ENCODE measurements at places on chromosomes 2 and 18. TPM values are rescaled to one million over a fixed set of nuclear protein-coding genes. Genes with fewer than 3 reads are reported as not detected.

Gene C2orf66
- not detected for total RNA-seq

Gene CRYGD
- not detected for total RNA-seq

Gene IMMT
- 50.1 TPM for total RNA-seq

Gene ALK
- total RNA-seq: not detected

Gene HOXD3
- not detected for total RNA-seq

Gene IL37
- total RNA-seq: not detected

Gene SLC39A6
- total RNA-seq: 6.6 TPM

Gene ZCCHC2
- 23.9 TPM for total RNA-seq

Gene CXCR4
- total RNA-seq: 2.0 TPM

- DNase-seq: no peak
Measured at GRCh38 chr2:158507141-158507540, 50.4 kb downstream of the PKP4 start.

DNA sequence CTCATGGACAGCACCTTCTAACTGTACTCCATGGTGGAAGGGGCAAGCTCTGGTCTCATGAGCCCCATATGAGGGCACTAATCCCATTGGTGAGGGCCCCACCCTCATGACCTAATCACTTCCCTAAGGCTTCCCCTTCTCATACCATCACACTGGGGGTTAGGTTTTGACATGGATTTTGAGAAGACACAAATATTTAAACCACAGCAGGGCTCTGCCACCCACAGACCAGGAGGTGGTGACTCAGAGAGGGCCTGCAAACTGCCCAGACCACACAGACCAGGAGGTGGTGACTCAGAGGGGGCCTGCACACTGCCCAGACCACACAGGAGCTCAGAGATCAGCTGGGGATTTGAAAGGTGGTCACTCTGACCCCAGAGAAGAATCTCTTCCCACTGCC lies 222.0 kb downstream of the KLHL29 start:
- no peak for DNase-seq

GRCh38 chr2:85053802-85054201 lies 79.4 kb upstream of the TCF7L1 start:
- no peak for DNase-seq

GRCh38 chr2:893311-893710 lies 57.3 kb upstream of the SNTG2 start:
- no peak for DNase-seq

DNA sequence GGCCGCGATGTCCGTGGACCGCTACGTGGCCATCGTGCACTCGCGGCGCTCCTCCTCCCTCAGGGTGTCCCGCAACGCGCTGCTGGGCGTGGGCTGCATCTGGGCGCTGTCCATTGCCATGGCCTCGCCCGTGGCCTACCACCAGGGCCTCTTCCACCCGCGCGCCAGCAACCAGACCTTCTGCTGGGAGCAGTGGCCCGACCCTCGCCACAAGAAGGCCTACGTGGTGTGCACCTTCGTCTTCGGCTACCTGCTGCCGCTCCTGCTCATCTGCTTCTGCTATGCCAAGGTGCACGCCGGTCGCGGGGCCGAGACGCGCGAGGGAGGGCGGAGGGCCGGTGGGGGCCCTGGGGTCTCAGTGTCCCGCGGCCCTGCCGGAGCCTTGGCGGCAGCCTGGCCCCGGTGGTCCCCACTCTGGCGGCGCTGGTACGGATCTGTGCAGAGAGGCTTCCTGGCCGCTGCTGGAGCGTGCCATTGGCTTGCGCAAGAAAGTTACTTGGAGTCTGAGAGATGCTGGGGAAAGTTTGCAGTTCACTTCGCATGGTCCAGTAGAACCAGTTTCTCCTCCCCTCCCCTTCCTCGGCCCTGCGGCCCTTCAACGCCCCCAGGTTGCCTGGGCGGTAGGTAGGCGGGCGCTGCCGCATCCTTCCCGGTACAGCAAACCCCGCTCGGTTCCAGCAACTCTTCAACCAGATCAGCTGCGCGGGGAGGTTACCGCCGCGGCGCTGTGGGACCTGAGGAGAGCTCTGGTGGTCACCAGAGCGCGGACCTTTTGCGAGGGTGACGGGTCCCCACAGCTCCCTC lies 1.5 kb downstream of the GALR1 start:
- no peak for DNase-seq

DNA sequence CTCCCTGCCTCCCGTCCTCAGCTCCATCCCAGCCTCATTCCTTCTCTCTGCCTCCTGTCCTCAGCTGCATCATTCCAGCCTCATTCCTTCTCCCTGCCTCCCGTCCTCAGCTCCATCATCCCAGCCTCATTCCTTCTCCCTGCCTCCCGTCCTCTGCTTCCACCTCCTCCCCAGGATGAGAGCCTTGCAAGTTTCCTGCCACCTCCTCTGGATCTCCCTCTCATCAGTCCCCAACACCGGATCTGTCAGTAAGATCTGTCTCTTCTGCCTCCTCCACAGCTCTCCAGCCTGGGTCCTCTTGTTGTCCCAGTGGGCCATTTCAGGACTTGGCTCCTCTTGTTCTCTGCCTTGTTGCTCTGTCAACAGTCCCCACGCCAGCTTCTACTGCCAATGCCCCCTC lies 130.9 kb downstream of the NDUFA10 start:
- DNase-seq: no peak

DNA sequence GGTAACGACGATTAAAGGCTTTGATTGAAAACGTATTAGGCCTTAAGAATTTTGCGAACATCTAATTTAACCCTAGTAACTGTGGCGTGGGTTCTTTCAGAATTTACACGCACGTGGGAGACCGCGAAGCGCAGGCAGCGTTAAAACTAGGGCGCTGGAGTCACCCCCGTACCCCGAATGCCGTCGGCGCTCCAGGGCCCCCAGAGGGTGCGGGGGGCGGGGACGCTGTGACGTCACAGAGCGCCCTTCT lies 673 bp upstream of the SMCHD1 start:
- no peak for DNase-seq

DNA sequence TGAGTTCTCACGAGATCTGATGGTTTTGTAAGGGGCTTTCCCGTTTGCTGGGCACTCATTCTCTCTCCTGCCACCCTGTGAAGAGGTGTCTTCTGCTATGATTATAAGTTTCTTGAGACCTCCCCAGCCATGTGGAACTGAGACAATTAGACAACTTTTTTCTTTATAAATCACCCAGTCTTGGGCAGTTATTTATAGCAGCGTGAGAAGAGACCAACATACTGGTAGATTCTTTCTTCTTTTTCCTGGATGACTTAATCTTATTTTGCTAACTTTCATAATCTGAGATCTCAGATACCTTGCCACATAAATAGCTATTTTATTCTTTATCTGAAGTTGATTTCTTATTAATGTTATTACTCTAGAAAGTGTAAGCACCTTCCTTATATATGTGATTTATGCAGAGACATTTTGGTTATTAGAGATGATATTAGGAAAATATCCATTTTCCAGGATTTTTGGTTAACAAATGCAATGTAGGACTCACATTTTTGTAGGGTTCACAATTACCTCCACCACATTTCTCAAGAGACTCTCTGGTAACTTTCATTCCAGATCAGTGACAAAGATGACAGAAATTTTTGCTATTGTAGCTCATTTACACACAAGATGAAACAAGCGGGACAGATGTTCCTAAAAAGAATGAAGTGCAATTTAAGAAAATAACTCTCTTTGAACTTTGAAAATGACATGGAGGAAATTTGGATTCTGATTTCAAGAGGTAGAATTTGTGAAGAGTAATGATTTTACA lies 97.9 kb upstream of the RND3 start:
- DNase-seq: no peak

- DNase-seq: no peak
Measured at GRCh38 chr2:14524803-14525080, 107.8 kb upstream of the LRATD1 start.

- no peak for DNase-seq
Measured at GRCh38 chr2:162369551-162369950, 25.6 kb downstream of the GCA start.

DNA sequence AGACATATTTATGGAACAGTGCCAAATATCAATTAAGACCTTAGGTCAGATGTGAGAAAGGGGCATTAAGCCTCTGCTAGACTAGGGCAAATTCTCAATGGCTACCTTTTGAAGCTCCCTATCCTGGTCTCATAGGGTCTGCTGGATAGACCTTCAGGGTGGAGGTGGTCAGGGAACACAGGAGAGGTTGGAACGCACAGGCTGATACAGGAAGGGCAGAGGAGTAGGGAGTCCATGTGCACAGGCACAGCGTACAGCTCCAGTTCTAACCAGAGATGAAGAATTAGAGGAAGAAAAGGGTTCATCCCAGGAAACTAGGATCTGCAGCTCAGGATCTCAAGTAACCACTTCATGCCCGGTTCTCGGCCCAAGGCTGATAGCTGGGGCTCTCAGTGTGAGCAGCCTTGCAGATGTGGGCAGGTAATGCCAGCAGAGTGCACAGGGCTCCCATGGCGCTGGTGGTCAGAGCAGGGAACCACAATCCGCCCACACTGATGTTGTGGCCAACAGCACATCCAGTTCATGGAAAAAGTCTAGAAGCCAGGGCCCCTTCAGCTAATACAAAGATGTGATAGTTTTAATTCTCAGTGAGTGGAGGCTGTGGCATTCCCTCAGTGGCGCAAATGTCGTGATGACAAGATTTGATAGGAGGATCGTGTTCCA lies 3.4 kb upstream of the EVA1A start:
- DNase-seq: no peak

DNA sequence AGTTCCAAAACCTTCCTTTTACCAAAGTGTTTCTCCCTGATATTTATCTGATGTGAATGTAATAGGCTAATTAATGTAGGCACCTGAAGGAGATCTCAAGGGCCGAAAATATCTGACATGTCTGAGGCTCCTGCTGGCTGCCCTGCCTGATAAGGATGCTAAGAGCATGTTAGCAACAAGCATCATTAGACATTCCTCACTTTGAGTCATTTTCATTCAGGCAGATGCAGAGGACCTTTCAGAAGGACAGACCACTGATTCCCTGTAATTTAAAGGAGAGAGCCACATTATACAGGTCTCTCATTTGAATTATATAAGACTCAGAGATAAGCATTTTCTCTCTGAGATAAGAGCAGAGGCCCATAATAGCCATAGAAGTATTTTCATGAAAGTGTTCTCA lies 222.4 kb upstream of the NCKAP5 start:
- no peak for DNase-seq

DNA sequence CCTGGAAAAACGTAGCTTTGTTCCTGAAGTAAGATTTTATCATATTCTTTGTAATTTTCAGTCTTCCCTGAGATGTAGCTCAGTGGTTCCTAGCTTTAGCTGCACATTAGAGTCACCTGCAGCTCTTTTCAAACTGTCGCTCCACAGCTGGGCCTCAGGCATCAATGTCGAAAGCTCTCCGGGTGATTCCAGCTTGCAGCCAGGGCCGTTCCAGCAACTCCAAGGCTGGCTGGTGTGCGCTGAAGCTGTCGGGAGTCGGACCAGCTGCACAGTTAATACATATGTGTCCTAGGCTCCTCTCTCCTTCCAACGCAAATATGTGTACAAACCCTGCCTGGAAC lies 609 bp upstream of the ZNF2 start:
- DNase-seq: no peak

GRCh38 chr2:203728321-203728720 lies 21.9 kb downstream of the CD28 start:
- no peak for DNase-seq

GRCh38 chr2:109348671-109349502 lies 219.9 kb downstream of the SH3RF3 start:
- no peak for DNase-seq

- no peak for DNase-seq
Measured at GRCh38 chr2:157559061-157559460, 69.6 kb downstream of the ACVR1C start.

DNA sequence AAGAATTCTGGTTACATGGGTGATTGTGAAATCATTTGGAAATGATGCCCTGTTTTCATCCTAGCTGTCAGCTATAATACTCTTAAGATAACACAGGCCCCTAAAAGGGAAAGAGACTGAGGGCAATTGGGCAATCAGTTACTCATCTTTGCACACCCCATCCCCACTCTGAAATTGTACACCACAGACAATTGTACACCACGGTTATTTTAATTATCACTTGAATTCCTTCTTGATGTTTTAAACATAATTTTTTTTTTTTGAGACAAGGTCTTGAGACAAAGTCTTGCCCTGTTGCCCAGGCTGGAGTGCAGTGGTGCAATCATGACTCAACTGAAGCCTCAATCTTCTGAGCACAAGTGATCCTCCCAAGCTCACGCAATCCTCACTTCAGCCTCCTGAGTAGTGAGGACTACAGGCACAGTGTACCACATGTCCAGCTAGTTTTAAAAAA lies 862.4 kb upstream of the ACVR2A start:
- DNase-seq: no peak

- DNase-seq: no peak
Measured at GRCh38 chr2:160292225-160292624, 92.2 kb upstream of the ITGB6 start.

- no peak for DNase-seq
Measured at GRCh38 chr2:237574467-237574866, 8.1 kb downstream of the PRLH start.

- DNase-seq: no peak
Measured at GRCh38 chr2:154693741-154694340, 4.7 kb upstream of the KCNJ3 start.

DNA sequence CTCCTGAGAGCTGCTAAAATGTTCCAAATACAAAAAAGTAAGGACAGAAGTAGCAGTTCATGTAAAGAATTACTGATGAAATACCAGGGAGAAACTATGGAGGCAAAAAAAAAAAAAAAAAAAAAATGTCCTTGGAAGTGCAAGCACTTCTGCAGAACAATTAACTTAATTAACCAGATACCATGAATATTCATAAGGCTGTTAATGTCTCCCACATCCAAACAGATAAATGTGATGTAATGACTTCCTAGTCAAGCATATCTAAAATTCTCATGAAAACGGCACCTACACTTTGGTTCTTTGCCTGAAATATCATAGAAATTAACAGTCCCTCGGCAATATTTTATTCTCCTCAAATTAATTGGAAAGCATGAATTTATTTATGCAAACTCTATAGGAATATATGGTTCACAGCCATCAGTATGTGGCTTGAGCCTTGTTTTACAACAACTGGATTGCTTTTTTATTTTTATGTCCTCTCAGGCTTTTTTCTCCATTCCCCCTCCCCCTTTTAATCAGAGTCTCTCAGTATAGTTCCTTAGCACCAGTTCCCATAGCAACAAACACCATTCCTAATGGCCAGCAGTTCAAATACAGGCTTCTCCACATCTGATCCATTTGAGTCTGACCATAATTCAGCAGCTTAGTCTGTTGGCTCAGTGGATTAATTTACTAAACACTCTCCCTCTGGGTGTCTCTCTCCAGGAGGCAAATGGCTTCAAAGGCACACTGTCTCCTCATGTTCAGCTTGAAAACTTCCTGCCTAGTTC lies 97.1 kb downstream of the ITGA4 start:
- no peak for DNase-seq

- no peak for DNase-seq
Measured at GRCh38 chr2:152400607-152401214, 65.7 kb downstream of the FMNL2 start.

DNA sequence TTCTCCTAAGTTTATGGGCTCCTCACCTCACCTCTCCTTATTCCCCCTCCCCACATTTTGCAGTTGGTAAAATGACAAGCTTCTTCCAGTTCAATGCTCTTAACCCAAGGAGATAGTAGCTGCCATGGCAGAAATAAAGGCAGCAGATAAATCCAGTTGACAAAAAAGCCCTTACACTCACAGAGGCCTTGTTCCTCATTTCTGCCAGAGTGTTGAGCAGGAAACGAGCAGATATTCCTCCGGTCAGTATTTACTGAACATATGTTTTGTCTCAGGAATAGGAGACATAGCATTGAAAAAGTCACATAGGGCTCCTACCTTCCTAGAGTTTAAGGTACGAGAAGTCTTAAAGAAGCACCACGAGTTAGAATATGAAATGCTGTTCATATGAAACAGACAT lies 493.7 kb upstream of the TNP1 start:
- no peak for DNase-seq

GRCh38 chr18:58400331-58400870 lies 228.5 kb downstream of the ALPK2 start:
- no peak for DNase-seq

GRCh38 chr2:59594671-59595222 lies 958.7 kb downstream of the BCL11A start:
- DNase-seq: no peak
